Hematopoietic multipotent progenitor cell treated with erythropoietin and hydrocortisone succinate and interleukin-3 and kit ligand, for 15 days (in vitro differentiated cells): ENCODE measurements at places on chromosomes 2 and 18.

GRCh38 chr2:28538134-28538533, 42.3 kb downstream of the PLB1 start:
- DNase-seq = no peak

DNA sequence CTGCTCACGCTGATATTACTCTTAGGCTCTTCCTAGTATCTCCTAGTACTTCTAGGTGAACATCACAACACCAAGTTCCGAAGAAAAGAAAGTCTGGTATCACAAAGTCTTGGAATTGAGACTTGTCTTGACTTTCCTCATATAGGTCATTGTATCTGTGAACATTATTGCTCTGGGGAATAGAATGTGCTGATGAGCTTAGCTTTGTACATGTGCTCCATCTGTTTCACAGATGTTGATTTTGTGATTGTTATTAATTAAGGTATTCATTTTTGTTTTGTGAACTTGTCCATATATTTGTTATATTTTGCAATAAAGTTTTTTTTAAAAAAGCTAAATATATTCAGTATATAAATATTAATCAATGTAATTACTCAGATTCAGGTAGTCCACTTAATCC, 111.7 kb downstream of the BABAM2 start:
- DNase-seq = no peak

- DNase-seq = no peak
Measured at GRCh38 chr2:47799031-47799609, 16.2 kb downstream of the MSH6 start.

GRCh38 chr2:60517446-60517845, 36.0 kb downstream of the BCL11A start:
- no peak for DNase-seq

- DNase-seq = no peak
Measured at GRCh38 chr2:67565761-67566160, 168.6 kb downstream of the ETAA1 start.

DNA sequence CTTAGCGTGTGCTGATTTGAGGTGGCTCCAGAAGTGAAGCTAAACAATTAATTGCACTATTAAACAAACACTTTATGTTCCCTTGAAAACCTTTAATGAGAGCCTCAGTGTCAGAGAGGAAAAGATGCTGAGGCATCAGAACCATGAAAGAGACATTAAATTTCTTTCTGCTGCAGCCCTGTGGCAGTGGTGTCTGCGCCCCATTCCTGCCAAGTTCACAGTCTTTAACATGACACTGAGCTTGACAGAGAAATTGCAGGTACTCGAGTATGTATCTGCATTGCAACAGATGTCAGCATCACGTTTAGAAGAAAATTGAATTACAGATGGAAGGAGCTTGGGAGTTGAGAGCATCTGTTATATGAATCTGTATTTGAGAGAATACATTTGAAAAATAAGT, 111.3 kb upstream of the CREB1 start:
- DNase-seq = no peak

- no peak for DNase-seq
Measured at GRCh38 chr2:235836491-235836911, 331.7 kb downstream of the GBX2 start.

- no peak for DNase-seq
Measured at GRCh38 chr18:14089191-14089590, 43.0 kb downstream of the ZNF519 start.

DNA sequence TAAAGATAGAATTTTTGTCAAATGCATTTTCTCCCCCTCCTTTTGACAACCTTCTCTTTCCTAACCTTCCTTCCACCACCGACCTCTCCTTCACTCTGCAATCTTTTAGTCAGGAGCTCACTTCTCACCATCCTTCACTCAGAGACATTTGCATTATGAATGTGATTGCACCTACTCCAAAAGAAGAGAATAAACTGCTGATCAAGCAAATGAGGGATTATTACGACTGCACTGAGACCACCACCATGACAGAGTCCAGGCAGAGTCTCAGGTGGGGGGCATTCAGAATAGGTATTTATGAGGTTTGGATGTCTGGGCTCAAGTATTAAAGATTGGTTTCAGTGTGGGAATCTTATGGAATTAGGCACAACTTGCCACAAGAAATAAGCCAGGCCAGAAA, 483.9 kb downstream of the PTH2R start:
- no peak for DNase-seq

DNA sequence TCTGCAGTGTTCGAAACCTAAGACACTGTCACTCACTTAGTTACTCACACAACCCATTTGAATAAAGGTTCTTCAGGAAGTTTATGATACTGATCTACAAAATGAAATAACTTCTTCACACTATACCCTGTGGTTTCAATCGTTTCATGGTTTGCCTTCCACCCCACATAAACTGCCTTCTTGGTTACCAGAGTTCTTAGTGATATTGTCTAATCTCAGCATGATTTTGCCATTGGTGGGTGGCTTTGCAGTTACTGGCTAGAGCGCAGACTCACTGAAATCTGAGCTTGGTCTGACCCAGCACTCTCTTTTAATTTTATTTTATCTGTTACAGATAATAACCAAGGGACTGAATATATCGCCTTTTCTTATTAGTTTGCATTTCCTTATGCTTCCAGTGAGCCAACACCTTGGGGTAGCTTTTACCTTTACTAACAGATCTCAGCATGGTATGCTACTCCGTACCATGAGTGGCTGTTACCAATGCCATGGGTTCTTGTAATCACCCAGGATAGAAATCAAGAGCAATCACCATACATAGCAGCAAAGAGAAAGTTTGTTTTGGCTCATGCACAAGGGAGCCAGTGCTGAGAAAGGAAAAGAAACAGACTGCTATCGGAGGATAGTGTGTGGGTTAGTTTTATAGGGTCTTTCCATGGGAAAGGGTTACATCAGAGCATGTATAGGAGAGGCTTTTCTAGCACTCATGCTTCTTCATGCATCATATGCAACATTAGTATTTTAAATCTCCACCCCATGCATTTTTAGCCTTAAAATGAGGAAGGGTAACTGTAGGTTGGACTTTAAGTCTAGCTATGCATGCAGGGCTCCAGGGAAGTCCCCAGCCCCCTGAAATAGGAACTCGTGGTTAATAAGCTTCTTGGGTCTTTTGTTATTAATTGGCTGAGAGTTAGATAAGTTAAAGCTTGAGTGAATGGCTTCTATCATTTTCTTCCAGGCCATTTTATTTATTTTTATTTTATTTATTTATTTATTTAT, 33.3 kb downstream of the ANXA4 start:
- no peak for DNase-seq

GRCh38 chr18:8367217-8367988, 241.8 kb upstream of the RAB12 start:
- no peak for DNase-seq

DNA sequence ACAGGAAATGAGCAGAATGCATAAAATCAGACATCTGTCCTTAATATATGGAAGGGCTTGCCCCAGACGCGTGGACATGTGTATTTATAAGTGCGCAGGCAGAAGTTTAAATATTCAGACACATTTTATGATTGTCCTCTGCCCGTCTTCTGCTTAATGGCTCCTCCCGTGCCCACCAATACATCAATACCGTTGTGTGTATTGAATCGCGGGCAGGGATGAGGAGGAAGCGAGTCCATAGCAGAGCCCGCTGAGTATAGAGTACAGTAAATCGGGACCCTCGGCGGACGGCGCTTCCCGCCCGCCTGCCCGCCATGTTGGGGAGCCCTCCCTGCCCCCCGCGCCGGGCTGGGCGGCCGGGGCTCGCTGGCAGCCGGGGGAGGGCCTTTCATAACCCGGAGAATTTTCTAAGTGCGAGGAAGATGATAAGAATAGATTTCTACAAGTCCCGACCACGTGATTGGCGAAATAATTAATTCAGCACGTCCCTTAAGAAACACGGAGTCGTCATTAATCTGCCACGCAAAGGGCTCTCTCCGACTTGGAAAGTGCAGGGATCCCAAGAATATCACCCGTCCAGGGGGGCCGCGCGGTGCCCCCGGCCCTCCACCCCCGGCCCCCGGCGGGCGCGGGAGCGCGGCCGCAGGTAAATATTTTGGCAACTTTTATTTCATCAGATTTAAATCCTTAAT, at the start of gene HOXD3:
Gene HOXD3, plus strand, starts transcription at position 501 of the 692 bp plus-strand sequence. CDS start 11,808 bp downstream, outside the sequence.
- no peak for DNase-seq

DNA sequence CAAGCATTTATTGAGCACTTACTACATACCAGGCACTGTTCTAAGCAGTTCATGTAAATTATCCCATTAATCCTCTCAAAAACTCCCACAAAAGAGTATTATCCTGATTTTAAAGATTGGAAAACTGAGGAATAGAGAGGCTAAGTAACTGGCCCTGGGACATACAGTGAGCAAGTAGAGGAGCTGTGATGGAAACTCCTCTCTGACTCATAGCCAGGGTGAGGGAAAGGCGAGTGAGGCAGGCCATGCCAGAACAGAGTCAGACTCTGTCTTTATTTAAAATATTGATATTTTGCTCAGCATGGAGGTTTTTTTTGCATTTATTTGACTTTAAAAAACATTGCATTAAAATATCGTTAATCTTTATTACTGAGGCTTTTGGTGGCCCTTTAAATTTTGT, 208.0 kb downstream of the LOXHD1 start:
- no peak for DNase-seq

DNA sequence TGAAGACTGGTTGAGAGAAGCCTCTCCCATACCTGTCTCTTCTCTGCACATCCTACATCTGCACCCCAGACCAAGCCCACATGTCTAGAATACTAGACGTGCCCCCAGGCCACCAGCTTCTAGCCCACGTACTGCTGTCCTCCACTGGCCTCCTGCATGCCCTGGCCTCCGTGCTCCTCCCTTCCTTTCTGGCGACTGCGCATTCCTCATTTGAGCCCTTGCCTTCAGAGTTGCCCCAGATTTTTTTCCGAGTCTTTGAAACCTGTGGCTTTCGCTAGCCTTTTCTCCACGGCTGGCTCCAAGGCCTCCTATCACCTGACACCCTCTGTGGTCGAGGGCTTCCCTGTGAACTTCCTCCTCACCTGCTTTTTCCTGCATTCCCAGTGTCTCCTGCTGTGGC, 11.2 kb downstream of the RNF144A start:
- DNase-seq = no peak

DNA sequence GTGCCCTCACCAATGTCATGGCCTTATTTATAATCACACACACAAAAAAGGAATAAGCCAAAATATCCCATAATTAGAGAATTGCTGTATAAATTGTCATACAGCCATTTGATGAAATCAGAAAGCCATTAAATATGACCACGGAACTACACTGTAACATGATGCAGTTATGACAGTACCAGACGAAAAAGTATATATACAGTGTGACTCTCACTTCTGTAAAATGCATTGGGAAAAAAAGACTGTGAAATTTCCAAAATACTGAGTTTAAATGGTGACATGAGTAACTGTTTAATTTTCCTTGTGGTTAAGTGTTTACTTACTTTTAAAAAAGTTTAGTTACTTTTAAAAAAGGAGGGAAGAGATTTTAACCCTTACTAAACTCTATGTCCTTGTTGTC, 25.4 kb downstream of the UXS1 start:
- DNase-seq = no peak

DNA sequence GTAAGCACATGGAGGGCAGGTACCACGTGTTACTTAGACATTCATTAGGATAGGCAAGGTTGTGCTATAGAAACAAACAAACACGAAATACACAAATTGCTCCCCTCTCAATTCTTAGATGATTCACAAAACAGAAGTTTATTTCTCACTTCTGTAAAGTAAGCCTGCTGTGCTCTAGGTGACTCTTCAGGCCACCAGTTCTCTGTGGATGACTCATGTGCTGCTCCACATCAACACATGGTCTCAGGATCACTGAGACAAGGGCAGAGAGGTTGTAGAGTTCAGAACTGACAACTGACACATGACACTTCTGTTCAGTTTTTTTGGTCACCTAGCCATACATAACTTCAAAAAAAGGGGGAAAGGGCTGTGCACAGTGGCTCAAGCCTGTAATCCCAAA, 70.6 kb downstream of the DAW1 start:
- no peak for DNase-seq

DNA sequence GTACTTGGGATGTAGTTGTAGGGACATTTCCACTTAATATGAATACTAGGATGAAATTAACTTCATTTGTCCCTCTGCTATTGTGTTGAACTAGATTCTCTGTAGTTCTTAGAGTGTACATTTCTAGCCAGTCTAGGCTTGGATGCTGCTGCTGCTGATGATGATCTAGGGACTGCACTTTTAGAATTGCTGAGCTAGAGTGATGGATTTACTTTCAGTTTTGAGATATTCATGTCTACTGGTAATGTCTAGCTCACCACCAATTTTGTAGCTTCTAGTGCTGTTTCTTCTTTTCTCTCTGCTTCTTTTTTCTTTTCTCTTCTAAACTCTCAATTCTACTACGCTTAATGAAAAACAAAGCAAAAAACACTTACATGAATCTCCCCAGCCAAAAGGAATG, 49.4 kb downstream of the MRPS9 start:
- no peak for DNase-seq
